NCI-H345 (cell line): ENCODE measurements at places on chromosomes 7 and 10.
A peak's percentile ranks its signal among the peaks of the same experiment; 100 is the strongest.

DNA sequence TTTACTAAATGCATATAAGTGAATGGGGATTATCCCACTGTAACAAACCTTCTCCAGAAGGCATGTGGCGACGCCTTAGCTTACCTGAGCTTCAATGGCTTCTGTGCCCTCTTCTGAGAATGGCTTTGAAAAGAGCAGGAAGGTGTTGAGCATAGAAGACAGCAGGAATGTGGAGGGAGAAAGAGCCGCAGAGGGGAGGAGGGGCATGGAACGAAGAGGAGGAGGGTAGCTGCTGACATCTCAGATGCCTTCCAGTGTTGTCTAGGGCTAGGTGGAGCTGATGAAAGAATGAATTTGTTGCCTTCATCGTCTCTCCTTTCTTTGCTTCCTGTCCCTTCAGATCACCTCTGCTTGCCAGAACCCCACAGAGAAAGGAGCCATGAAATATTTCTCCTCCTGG, 86.2 kb downstream of the ITIH5 start:
- no peak for DNase-seq

DNA sequence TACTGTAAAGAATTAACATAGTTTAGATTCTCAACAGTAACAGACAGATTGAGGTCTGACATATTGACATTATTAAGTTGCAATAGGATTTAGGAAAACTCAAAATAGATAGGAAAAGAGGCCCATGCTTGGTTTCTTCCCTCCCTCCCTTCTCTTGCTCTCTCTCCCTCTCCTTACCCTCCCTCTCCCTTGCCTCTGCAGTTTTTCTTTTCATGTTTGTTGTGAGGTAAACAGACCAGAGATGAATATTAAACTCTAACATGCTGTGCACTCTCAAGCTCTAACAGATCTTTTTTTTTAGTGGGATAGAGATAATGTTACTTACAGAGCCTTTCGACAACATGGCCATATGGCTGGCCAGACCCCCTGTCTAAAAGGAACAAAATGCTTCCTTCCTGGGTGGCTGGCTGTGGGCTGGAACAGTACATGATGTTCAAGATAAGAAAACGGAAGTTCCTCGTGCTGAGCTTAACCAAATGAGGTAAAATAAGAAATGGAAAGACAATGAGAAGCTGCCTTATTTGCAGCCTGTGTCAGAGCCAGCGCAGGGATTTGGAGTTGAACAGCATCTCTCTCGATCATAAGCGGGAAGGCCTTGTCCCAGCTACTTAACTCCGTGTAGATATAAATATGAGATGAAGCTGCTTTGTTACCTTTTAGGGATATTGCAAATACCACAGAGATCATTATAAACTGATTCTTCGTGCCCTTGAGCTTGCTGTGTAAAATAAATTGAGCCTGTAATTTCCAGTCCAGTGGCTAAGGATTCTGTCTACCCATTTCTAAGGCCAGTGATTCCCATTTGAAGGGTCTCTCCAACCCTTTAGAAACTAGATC, 391.9 kb upstream of the NPVF start:
- DNase-seq: no peak

- DNase-seq: peak; percentile 29
Observed at GRCh38 chr10:69960988-69961880, 91.4 kb upstream of the MACROH2A2 start.

GRCh38 chr7:108629651-108630400, 60.2 kb downstream of the DNAJB9 start:
- DNase-seq: no peak

- no peak for DNase-seq
Observed at GRCh38 chr7:111329367-111330234, 232.7 kb downstream of the IMMP2L start.

GRCh38 chr7:90768301-90768700, 172.2 kb downstream of the CDK14 start:
- no peak for DNase-seq

- DNase-seq: no peak
Observed at GRCh38 chr10:106566873-106567272, 597.6 kb downstream of the SORCS1 start.

- DNase-seq: no peak
Observed at GRCh38 chr10:811379-812175, 119.9 kb downstream of the LARP4B start.

DNA sequence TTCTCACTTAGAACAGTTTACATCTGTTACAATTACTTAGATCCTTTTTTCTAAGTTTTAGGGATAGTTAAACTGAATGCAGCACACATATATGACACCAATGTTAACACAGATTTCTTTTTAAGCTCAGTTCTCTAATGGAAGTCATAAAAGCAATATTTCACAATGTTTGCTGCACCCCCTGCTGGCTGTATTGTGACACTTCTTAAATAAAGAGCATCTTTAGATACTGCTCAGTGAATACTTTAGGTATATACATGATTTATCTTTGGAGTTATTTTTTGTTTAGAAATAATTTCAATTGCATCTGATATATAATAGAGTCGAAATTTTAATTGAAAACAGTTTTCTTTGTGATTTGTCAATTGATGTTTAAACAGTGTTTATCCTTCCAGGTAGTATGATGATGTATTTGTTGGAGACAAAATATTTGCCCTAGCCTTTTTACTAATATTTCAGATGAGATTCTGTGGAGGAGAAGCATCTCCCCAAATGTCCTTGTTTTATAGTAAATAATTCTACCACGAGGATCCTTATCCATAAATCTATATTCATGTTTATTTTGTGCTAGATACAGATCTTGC, 174.4 kb downstream of the ST7 start:
- peak; percentile 57 for DNase-seq
